ENCODE measurements at places on chromosomes 3 and 15.

GRCh38 chr15:58228718-58229117 is 90.5 kb downstream of the AQP9 start:
- DNase-seq: no peak

GRCh38 chr3:144477593-144477992 is 506.0 kb downstream of the DIPK2A start:
- DNase-seq: no peak

GRCh38 chr15:99181545-99181971 is 67.8 kb downstream of the TTC23 start:
- DNase-seq: no peak

GRCh38 chr3:97983933-97984491 is 11.8 kb upstream of the RIOX2 start:
- DNase-seq: no peak

GRCh38 chr3:118810499-118811035 is 224.1 kb downstream of the IGSF11 start:
- no peak for DNase-seq

DNA sequence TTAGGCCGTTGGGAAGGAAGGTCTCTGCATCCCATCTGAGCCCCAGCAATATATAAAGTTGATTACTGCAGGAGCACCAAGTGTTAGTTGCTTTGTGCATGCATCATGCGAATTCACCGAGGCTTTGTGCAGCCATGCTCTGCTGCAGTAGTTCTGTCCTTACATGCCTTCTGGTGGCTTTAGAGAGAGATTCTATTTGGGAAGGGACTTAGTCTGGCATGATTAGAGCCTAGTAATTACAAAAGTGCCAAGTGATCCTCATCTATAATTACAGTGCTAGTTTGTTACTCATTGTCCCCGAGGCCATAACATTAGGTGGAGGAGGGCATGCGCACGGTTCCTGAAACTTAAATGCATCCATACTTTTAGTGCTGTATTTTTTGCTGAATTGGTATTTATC is 353.6 kb downstream of the CNTN4 start:
- no peak for DNase-seq

DNA sequence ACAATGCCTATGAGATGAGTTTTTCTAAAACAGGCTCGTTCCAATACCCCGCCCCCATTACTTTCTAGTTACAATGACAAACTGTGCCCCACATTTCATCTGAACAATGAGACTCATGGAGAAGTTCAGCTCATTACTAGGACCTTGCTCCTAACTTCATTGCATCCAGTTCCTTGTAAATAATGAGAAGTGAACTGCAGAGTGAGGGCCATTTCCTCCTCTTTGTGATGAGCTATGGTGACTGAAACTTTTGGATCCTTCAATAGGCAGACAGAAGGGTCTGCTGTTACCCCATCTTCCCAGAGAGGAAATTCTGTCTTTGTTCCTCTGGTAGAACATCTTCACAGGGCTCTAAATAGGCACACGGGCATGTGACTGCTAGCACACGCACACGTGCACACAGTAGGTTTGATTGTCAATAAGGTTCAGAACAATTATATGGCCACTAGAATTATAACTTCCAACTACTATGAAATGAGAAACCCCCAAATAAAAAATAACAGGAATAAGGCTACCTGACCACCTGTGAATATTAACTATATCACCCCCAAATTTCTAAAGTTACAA is 51.8 kb downstream of the SERP1 start:
- DNase-seq: no peak

- DNase-seq: peak; percentile 66
These were observed 61.3 kb upstream of the ACKR4 start for GRCh38 chr3:132535575-132536441.

GRCh38 chr3:149514471-149514870 is 40.0 kb downstream of the TM4SF4 start:
- DNase-seq: no peak

GRCh38 chr3:37544869-37545352 is 316.8 kb upstream of the CTDSPL start:
- DNase-seq: no peak

DNA sequence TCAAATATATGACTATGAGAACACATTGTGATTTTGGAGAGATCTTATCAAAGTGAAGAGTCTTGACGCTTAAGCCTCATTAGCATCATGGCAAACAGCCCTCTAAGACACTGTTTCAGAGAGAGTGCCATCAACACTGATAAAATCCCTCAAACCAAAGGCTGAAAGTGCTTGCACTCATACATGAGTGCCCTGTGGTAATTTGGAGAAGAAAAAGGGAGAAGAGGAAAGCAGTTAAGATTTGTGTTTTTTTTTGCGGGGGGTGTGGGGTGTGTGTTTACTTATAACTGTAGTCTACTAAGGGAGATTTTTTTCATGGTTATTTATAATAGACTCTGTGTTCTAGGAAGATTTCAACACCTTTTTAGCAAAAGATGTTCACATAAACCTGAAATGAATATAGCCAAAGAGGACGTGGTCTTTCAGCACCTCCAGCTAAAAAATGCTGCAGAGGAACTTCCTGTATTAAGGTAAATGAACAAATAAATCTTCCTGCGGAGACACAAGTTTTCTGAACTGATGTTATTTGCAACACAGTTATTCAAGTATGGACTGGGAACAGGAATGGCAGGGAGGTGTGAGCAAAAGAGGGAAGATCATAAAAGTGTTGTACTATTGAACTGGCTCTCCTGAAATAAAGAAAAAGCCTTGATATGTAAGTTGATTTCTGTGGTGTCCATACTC is 81.9 kb upstream of the TGFBR2 start:
- DNase-seq: no peak

GRCh38 chr3:66372681-66373350 is 128.0 kb downstream of the LRIG1 start:
- DNase-seq: no peak

- no peak for DNase-seq
These were observed 12.9 kb upstream of the ALPK3 start for GRCh38 chr15:84804005-84804900.

- DNase-seq: no peak
These were observed 310.6 kb downstream of the CACNA2D3 start for GRCh38 chr3:54432975-54433374.

DNA sequence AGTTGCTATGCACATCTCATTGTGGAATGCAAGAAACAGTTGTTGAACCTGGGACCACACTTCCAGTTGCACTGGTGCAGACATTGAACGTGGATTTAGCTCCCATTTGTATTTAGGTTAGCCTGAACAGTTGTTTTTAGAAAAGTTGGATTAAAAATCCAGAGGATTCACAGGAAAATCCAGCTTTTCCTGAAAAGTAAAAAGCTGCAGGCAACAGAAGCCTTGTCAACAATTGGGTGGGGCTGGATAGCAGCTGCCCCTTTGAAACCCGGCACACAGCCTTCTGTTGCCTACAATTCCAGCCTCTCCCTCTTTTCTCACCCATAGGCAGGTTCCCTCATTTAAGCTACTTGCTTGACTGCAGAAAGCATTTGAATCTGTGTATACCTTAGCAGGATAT is 165.3 kb upstream of the TBL1XR1 start:
- no peak for DNase-seq

DNA sequence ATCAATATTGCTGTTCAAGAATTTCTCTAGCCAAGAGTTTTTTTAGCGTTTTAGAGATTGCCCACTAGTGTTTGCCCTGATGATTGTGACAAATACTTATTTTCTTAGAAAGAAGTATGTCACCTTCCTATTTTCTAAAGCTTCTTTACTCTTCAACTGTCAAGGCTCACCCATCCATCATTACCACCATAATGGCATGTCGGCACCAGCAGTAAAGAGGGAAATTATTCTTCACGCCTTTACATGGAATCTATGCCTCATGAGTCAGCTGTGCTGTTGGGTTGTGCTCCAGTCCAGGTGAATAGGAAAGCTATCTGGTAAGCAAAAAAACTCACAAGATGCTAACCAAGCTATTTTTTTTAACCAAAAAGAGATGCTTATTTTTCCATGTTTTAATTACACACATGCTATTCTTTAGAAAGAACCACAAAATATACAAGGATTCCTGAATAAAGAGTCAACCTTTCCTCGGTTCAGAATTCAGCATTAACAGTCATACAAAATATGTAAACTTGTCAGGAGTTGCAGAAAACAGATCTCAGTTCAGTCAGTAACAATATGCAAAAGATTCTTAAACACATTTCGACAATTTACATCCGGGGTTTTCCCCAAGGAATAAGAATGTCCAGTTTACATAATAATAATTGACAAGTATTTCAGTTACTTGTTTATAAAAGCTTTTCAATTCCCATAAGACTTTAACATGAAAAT is 128.0 kb downstream of the ATP8B4 start:
- no peak for DNase-seq

- no peak for DNase-seq
These were observed 337.8 kb upstream of the TBC1D5 start for GRCh38 chr3:18080198-18080689.

- no peak for DNase-seq
These were observed 6.9 kb downstream of the MUC13 start for GRCh38 chr3:124927574-124928045.

DNA sequence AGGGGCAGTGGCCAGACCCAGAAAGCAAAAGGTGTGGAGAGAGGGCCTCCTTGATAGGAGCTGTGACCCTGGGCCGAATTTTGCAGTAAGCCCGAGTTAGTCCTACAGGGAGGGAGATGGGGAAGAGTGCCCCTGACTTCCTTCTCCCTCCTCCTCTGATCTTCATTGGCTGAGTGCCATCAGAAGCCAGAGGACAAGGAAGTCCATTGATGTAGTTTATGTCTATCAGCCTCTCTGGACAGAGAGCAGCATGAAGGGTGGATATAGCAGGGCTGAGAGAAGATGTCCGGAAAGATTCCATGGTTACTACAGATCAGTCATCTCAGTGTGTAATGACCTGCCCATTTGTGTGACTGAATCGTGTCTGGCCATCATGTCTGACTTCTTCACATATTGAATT is 102.5 kb upstream of the FAM3D start:
- no peak for DNase-seq

GRCh38 chr3:29279286-29279685 is 1.6 kb upstream of the RBMS3 start:
- DNase-seq: no peak

DNA sequence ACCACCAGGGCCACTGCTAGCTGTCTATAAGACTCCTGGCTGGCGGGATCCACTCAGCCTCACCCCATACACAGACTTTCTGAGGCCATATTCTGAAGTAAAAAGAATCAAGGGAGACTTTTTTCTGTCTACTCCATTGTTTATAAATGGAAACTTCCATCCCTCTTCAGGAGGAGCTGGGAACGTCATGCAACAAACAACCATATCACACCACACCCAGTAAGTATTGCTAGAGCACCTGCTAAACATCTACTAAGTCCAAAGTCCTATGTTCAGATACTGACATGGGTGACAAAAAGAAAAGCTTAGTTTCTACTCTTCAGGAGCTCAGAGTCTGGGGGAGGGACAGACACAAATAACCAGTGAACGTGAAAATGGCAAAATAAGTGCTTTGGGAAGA is 324.8 kb upstream of the ONECUT1 start:
- no peak for DNase-seq

GRCh38 chr3:207973-208372 is 11.4 kb downstream of the CHL1 start:
- DNase-seq: no peak

DNA sequence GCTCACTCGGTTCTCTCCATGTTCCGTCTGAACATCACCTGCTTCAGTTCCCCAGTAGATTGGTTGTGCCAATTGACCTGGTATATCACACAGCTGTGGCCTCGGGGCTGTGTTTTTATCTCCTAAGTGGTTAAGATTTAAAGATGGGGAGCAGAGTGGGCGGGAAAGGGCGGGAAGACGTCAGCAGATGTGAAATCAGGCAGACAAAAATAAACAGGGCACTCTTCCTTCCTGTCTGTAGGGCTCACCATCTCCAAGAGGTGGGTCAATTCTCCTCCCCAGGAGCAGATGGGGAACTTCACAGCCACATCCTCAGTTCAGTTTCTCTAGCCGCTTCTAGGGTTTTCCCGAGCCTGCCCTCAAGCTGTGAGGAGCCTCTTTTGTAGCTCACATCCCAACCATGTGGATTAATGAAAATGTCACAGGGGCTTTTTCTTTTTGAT is 26.8 kb upstream of the LIMD1 start:
- DNase-seq: no peak

DNA sequence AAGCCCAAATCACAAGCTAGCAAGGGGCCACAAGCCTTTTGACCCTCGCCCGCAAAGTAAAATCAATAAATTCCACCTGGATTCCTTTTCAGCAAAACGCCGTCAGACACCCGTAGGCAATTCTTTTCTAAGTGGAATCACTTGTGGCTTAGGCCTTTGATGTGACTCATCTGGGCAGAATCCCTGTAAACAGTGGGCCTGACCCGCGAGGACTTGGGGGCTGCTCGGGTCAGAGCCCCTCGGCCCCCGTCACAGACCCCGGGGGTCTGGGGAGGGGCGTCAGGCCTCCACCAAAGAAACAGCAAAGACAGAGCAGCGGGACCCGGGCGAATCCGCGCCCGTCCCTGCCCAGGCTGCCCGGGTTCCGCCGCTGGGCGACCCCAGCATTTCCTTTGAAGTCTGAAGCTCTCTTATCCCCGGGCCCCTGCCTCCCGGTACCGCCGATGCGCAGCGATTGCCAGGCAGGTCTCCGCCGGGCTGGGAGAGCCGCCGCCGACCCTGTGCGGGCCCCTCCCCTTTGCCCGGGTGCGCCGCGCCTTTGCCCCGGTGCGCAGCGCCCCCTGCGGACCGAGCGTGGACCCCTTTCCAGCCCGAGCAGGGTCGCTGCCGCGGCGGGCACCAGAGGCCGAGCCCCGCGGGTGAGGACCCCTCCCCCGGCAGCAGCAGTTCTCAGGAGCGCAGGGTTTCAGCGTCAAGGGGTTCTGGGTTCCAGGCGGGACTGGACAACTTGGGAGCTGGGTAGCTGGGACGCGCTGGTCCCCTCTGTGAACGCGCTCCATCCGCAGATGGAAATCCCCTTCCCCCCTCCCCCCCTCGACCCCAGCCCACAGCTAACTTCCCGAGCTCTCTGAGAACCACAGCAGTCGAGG is 178.3 kb downstream of the UACA start:
- no peak for DNase-seq

GRCh38 chr15:71511796-71512681 is 298.3 kb upstream of the NR2E3 start:
- no peak for DNase-seq

DNA sequence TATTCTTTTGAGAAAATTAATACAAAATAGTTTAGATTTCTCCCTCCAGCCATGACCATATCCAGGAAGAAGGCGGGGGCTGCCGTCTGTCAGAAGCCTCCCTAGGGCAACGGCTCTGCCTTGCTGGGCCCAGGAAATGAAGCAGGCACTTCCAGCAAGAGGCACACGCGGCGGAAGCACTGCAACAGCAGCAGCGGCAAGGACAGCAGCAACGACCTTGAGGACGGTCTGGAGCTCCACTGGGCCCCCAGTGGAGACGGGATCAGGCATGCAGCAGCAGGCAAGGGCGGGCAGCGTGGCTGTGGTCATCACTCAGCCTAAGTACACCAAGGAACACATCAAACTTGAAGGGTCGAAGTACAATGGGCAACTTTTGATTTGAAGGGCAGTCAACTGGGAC is 61.3 kb upstream of the EPHA6 start:
- DNase-seq: no peak

DNA sequence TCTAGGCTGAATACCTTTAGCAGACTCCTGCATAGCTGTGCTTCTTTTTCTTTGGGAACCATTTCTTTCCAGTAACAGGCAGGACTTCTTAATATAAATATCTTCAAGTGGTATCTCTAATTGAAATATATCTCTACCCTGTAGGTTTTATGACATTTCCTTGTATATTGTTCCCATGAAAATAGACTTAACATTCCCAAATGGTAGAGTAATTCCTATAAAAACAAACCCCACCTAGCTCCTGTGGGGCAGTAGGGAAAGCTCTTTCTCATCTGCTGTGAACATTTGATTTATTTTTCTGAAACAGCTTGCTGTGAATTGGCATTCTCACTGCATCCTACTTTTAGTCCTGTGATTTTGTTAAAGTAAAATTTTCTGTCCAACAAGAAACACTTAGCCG is 20.8 kb downstream of the SELENOT start:
- no peak for DNase-seq
